Endodermal cell (in vitro differentiated cells): ENCODE measurements at places on chromosomes 7 and 10. TPM values are rescaled to one million over a fixed set of nuclear protein-coding genes. Genes with fewer than 3 reads are reported as not detected.

GIMAP6 gene
- total RNA-seq, result not detected in 3 replicates

C7orf33 gene
- total RNA-seq, result not detected in 3 replicates

RNF32 gene
- 1.1 and 1.3 TPM in 2 replicates for total RNA-seq

NUTM2A gene
- 0.86 and 1.5 TPM in 2 replicates for total RNA-seq

GRCh38 chr10:102455893-102456471 lies 4.6 kb upstream of the C10orf95 start:
- DNase-seq, result peak; percentile 80

- DNase-seq, result no peak
These were observed 144.6 kb upstream of the TMEM106B start for GRCh38 chr7:12066521-12066920.

GRCh38 chr7:46155367-46155766 lies 234.3 kb upstream of the IGFBP3 start:
- DNase-seq, result no peak

DNA sequence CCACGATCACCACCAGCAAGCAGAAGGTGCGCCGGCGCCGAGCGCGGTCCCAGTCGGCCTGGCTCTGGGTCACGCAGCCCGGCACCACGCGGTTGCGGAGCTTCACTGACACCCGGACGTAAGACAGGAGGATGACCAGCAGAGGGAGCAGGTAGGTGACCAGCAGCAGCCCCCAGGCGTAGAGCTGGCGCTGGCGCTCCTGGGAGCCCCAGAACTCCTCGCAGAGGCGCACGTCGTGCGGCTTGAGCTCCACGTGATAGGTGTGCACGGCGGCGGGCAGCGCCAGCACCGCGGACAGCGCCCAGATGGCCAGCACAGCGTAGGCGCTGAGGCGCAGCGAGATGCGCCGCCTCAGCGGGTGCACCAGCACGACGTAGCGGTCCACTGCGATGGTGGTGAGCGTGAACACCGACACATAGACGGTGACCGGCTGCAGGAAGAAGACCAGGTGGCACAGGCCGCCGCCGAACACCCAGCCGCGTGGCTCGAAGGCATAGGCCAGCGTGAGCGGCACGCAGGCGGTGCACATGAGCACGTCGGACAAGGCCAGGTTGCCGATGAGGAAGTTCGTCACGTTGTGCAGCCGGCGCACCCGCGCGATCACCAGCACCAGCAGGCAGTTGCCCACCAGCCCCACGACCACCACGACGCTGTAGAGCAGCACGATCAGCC lies 920 bp downstream of the PRLHR start:
- peak; percentile 98 for DNase-seq

- no peak for DNase-seq
These were observed 277.6 kb upstream of the SORCS1 start for GRCh38 chr10:107442035-107442505.

- no peak for DNase-seq
These were observed 49.5 kb downstream of the DIP2C start for GRCh38 chr10:639751-640672.
